ENCODE measurements at places on chromosomes 13 and 19. TPM values are rescaled to one million over a fixed set of nuclear protein-coding genes. Genes with fewer than 3 reads are reported as not detected.

The SHFL gene
- total RNA-seq = 7.2 TPM

The ZNF562 gene
- total RNA-seq = 5.2 TPM

The ZNF235 gene
- 3.3 TPM for total RNA-seq

The PRTN3 gene
- total RNA-seq = 0.18 TPM

The ADGRE1 gene
- 4.7 TPM for total RNA-seq

The OLFM4 gene
- total RNA-seq = not detected

The PSG7 gene
- not detected for total RNA-seq

The LONP1 gene
- 58.6 TPM for total RNA-seq

The CD33 gene
- not detected for total RNA-seq

The TMPRSS9 gene
- total RNA-seq = not detected

The CEACAM8 gene
- total RNA-seq = not detected

The NLRP12 gene
- not detected for total RNA-seq

The OR4F17 gene
- not detected for total RNA-seq

The LIM2 gene
- total RNA-seq = not detected

The CPB2 gene
- total RNA-seq = not detected

The INSR gene
- total RNA-seq = 2.4 TPM

The C1QTNF9 gene
- total RNA-seq = not detected

The AMER2 gene
- not detected for total RNA-seq

The SUGP1 gene
- 24.2 TPM for total RNA-seq

The HIPK4 gene
- 0.22 TPM for total RNA-seq

The LAIR2 gene
- not detected for total RNA-seq

The PSG1 gene
- total RNA-seq = 0.12 TPM

The NCCRP1 gene
- 1.3 TPM for total RNA-seq

The KLF12 gene
- 2.4 TPM for total RNA-seq

The OVOL3 gene
- 0.45 TPM for total RNA-seq

The ZNF699 gene
- 0.85 TPM for total RNA-seq

The BICRA gene
- 15.0 TPM for total RNA-seq

The ZNF418 gene
- total RNA-seq = 1.1 TPM

The SIGLEC10 gene
- total RNA-seq = 0.08 TPM

The ZSCAN4 gene
- not detected for total RNA-seq

The PABPC3 gene
- 0.13 TPM for total RNA-seq

The IZUMO4 gene
- total RNA-seq = 0.56 TPM

The CGB7 gene
- total RNA-seq = 0.48 TPM

The FGF22 gene
- total RNA-seq = 0.61 TPM

The SIGLEC8 gene
- total RNA-seq = not detected

The CFAP97D2 gene
- total RNA-seq = not detected

The FBXO27 gene
- total RNA-seq = 3.8 TPM

The TRPC4 gene
- not detected for total RNA-seq

Data from A549 treated with Hydrocortisone at 1 μM for 4 hours (cell line).